Hypothalamus (tissue), 51 donors: ENCODE measurements at places on chromosomes 5 and 9.

DNA sequence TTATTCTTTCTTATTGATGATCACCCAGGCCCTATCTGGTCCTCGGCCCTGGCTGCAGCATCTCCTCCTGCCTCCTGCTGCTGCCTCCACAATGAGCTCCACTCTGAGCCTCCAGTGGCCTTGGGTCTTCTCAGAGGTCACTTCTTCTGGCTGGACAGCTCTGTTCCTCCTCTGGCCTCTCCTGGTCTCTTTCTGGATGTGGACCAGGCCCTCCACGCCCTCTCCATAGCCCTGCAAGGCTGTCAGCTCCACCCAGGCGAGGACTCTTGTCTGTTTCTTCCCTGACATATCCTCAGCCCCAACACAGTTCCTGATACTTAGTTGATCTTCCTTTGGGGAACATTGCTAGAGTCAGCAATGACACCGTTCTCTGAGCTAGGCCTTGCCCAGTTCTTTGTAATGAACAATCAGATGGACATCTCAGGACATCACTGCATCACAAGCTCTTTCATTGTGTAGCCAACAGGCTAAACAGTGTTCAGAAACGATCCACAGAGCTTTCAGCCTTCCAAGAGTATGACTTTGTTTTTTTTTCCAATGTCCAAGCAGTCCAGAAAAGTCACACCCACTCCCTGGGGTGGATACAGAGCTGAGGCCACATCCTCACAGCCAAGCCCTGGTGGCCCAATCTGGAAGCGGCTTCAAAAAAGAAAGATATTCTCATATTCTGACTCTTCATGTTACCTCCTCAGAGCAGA lies 62.5 kb upstream of the DNAH5 start:
- DNase-seq = no peak

- peak; percentile 32 for DNase-seq
These were observed 647 bp downstream of the SMARCA2 start for GRCh38 chr9:2015581-2016407.

- DNase-seq = no peak
These were observed 133.4 kb downstream of the PAM start for GRCh38 chr5:102888483-102888882.

DNA sequence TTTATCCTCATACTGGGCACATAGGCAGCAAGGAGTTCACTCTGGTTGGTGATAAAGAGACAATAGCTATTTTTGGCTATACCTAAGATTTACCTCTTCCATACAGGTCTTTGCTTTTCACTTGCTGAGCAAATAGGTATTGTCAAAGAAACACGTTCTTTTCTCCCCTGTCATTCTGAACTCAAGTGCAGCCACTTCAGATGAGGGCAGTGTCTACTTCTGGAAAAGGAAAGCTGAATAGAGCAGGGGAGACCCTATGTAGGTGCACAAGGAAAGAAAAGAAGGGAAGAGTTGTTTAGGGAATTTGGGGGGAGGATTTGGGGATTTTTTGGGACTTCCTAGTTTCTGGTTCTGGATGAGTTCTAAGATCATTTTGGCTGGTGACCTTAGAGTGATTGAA lies 109.6 kb downstream of the ATP10B start:
- no peak for DNase-seq

- no peak for DNase-seq
These were observed 1.8 kb upstream of the TRIM41 start for GRCh38 chr5:181221105-181221791.

DNA sequence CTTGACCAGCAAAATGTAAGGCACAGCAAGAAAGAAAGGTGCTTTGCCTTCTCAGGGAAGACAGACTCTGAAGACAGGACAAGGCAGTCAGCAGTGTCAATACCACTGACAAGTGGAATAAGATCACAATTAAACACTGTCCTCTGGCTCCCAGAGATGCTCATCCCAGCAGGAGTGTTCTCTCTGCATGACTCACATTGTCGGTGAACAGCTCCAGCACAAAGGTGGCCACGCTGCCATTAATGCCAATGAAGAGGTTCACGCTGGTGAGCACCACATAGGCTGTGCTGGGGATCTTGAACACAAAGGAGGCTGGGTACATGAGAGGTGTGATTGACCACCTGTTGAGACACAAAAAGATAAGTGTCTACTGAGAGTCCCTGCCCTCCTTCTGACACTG lies 31.9 kb downstream of the NIPSNAP3B start:
- DNase-seq = no peak

DNA sequence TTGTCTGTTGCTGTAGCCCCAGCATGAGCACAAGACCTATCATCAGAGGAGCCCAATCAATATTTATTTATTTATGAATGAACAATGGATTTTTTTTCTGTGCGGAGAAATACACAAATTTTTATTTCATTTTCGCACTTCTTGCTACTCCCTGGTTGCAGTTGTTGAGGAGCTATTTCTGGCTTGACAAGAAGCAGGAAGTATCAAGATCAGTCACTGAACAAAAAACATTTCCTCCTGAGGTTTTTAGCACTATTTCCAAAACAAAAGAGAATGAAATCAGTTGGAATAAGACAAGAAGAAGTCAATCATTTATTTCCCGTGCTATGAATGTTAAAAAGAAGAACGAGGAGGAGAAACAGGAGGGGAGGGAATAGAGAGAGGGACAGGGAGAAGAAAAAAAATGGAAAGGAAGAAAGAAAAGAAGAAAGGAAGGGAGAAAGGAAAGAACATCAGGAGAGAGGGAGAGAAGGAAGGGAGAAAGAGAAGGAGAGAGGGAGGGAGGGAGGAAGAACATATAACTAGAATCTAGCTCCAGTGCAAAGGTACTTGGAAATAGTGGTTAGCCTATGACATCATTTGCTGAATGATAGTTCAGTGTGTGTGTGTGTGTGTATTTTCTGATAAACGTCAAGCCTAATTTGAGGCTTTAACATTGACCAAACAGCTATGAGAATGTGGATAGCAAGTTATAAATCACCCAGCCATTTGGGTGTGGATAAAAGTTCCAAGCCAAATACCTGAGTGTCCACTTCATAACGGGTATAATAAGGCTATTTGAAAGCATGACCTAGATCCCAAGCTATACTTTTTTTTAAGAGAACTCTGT lies 586.0 kb downstream of the EBF1 start:
- no peak for DNase-seq

- DNase-seq = no peak
These were observed 70.9 kb upstream of the FSD1L start for GRCh38 chr9:105376893-105377292.

DNA sequence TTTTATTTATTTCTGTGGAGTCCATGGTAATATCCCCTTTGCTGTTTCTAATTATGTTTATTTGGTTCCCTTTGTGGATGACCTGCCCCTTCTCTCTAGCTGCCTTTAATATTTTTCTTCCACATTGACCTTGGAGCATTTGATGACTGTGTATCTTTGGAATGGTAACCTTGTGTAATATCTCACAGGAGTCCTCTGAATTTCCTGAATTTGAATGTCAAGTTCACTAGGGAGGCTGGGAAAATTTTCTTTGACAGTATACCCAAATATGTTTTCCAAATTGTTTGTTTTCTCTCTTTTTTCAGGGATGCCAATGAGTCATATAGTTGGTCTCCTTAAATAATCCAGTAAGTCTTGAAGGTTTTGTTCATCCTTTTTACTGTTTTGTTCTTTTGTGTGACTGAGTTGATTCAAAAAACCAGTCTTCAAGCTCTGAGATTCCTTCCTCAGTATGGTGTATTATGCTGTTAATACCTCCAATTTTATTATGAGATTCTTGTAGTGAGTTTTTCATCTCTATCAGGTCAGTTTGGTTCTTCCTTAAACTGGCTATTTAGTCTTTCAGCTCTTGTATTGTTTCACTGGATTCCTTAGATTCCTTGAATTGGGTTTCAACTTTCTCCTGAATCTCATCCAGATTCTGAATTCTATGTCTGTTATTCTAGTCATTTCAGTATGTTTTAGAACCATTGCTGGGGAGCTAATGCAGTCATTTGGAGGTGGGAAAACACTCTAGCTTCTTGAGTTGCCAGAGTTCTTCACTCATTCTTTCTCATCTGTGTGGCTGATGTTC lies 349.0 kb upstream of the TARS1 start:
- DNase-seq = no peak

- no peak for DNase-seq
These were observed 1.4 kb upstream of the ETF1 start for GRCh38 chr5:138544181-138545134.

GRCh38 chr5:74953937-74954720 lies 87.9 kb upstream of the FAM169A start:
- DNase-seq = no peak

DNA sequence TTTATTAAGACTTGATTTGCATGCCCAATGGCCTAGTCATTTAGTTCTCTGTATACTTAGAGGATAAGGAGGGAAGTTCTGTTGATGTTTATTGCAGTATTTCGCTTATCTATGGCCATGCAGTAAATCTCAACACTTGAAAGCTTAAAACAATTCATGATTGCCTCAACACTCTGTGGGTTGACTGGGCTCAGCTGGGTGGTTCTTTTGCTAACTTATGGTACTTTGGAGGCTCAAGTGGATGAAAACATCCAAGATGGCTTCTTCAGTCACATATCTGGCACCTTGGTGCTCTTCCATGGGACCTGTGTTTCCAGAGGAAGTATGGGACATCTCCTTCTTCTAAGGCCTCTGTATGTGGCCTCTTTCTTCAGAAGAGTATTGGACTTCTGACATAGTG lies 10.3 kb upstream of the ROR2 start:
- no peak for DNase-seq

GRCh38 chr5:42570966-42571960 lies 148.0 kb downstream of the GHR start:
- DNase-seq = no peak

DNA sequence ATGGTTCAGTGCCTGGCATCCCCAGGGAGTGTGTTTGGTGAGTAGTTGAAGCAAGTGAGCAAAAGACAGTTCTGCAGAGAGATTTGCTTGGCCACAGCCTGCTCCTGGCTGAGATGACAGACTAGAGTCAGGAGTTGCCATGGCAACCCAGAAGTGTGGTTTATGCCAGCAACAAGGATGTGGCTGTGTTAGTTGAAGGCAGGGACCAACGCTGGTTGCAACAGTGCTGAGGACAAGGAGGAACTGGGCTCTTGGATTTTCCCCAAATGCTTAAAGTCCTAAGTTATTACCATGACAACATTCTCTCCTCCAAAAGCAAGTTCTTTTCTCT lies 2.7 kb downstream of the NXNL2 start:
- DNase-seq = peak; percentile 84

GRCh38 chr9:1701113-1701512 lies 314.0 kb upstream of the SMARCA2 start:
- no peak for DNase-seq

- no peak for DNase-seq
These were observed 229.3 kb downstream of the CCDC171 start for GRCh38 chr9:15782106-15782505.

DNA sequence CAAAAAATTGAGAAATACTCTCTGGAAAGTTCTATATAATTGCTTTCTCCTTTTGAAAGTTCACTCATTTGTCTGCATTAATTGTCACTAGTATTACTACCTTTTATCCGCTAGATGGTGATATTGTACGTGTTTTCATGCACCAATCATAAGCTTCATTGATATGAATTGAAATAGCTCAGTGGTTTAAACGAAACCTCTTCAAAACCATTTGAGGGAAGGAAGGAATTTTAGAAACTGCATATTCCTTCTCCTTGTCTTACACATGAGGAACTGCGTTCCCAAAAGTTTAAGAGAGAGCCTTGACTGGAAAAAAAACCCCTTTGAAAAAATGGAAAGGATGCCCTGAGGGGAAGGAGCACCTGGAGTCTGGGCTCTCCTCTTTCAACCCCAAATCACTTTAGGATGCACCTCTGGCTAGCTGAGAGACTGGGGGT lies 98.6 kb downstream of the YTHDC2 start:
- no peak for DNase-seq
